ENCODE measurements at places on chromosomes 12 and 14. TPM values are rescaled to one million over a fixed set of nuclear protein-coding genes. Genes with fewer than 3 reads are reported as not detected.

DNA sequence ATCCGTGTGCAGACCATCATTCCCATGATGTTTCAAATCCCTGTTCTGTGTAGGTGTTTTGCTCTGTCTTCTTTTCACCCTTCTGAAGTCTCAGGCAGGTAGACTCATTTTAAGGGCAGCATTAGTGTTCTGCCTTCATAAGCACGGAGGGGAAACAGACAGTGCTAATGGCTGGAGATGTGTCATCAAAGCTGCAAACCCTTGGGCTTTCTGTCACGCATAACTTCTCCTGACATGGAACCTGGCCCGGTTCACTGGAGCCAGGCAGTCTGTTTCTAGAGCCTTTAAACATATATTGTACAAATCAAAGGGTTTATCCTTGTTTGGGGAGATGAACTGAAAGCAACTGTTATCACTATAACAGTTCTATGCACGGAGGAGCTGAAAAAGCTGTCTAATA is 141.4 kb downstream of the TMEM132D start:
- no peak overlapping the region for H3K27ac ChIP-seq
- peaks cover 2% of the 10 kb centered on the region for H3K36me3 ChIP-seq
- H3K4me1 ChIP-seq: peaks cover 2% of the 10 kb centered on the region
- no peak overlapping the region for H3K4me3 ChIP-seq

DNA sequence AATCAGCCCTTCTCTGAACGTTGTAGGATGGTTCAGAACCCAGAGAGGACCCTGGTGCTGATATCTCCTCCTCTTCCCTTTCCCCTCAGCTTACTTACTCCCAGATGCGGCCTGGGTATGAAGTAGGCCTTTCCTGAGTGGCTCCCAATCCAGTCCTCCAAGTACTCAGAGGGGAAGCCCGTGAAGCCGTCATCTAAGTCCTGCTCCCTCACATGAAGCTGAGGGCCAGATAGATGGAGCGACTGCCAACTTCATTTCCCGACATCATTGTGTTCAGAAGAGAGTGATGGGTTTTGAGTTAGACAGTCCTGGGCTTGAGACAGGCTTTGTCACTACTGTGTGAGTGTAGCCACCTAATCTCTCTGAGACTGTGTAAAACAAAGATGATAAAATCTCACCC is 2.7 kb downstream of the APOLD1 start:
- peaks cover 52% of the 10 kb centered on the region for H3K4me1 ChIP-seq
- DNase-seq: no peak
- peak overlapping the region; percentile 53 for H3K4me3 ChIP-seq

DNA sequence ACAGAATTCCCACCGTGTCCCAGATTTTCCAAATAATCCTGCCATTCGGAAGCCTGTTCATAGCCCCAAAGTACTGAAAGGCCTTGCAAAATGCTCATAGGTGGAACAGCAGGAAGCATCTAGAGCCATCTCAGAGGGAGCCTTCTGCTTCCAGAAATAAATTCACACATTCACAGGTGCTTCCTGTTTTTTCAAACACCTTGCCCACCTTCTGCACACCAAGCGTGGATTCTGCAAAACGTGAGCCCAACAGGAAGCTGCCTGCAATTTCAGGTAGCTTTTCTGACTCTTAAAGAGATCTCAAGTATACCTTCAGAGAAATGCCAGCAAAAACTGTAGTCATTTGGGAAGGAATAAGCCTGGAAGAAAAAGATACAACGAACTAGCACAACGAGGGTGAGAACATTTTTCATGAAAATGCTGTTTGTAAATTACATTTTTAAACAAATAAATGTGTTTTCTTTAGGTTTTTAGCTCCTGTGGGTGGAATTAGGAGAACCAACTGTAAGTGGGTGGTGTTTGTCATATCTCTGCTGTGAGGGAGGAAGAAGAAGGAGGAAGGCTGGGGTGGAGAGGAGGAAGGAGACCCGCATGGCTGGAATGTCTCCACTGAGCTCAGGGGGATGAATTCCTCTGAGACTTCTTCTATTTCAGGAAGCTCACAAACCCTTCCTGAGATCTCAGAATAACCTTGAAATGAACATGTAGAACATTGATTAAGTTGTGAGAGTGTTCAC is at the start of gene IFNG-AS1:
Gene IFNG-AS1 (plus strand): TSS at position 264 of the 737 bp plus-strand sequence.
- peaks cover 5% of the 10 kb centered on the region for H3K4me1 ChIP-seq
- H3K4me3 ChIP-seq: no peak within 1 kb of the TSS
- H3K27ac ChIP-seq: no peak within 1 kb of the TSS

GRCh38 chr12:68336889-68337303 is 4.7 kb upstream of the MDM1 start:
- H3K4me3 ChIP-seq: no peak overlapping the region
- H3K27ac ChIP-seq: no peak overlapping the region
- H3K27me3 ChIP-seq: no peaks in the 10 kb centered on the region
- DNase-seq: no peak

DNA sequence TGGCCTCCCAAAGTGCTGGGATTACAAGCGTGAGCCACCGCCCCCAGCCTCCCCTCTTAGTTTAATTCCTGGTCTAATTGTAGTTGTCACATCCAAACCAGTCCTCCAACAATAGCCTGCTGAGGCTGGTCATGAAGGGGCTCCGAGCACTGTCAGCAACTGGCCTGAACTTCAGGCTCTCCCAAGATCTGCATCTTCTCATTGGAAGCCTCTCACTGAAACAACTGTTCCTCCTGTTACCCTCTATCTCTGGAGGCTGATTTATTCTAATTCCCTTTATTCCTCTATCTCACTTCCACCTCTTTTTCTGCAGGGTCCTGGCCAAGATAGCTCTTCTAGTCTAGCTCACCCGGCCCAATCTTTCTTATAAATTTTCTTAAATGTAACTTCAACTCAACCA is 89.4 kb downstream of the DUSP16 start:
- no peak for DNase-seq
- H3K4me3 ChIP-seq: no peak overlapping the region
- peaks cover 20% of the 10 kb centered on the region for H3K36me3 ChIP-seq
- H3K27me3 ChIP-seq: no peaks in the 10 kb centered on the region
- H3K27ac ChIP-seq: no peak overlapping the region

DNA sequence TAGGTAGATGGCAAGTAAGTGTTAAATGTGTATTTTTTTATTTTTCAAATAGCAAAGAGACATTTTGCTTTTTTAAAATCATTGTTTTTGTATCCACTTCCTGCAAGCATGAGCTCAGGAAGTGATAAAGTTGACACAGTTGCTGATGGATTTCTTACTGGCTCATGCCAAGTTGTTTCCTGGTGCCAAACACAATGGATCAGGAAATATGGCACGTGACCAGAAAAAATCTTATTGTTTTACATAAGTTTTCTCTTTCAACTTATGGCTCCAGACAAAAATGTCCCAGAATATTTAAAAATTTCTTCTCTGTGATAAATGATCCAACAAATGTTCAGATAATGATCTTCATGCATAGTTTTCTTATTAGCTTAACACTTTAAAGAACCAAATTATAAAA is 1279.1 kb upstream of the FLRT2 start:
- no peak for DNase-seq
- H3K27me3 ChIP-seq: no peaks in the 10 kb centered on the region
- H3K27ac ChIP-seq: no peak overlapping the region
- no peak overlapping the region for H3K4me3 ChIP-seq
- no peaks in the 10 kb centered on the region for H3K36me3 ChIP-seq

- H3K27ac ChIP-seq: no peak overlapping the region
- H3K4me1 ChIP-seq: no peaks in the 10 kb centered on the region
- peaks cover 8% of the 10 kb centered on the region for H3K27me3 ChIP-seq
- no peak for DNase-seq
These were observed 220.0 kb downstream of the NEDD1 start for GRCh38 chr12:97127061-97127460.

DNA sequence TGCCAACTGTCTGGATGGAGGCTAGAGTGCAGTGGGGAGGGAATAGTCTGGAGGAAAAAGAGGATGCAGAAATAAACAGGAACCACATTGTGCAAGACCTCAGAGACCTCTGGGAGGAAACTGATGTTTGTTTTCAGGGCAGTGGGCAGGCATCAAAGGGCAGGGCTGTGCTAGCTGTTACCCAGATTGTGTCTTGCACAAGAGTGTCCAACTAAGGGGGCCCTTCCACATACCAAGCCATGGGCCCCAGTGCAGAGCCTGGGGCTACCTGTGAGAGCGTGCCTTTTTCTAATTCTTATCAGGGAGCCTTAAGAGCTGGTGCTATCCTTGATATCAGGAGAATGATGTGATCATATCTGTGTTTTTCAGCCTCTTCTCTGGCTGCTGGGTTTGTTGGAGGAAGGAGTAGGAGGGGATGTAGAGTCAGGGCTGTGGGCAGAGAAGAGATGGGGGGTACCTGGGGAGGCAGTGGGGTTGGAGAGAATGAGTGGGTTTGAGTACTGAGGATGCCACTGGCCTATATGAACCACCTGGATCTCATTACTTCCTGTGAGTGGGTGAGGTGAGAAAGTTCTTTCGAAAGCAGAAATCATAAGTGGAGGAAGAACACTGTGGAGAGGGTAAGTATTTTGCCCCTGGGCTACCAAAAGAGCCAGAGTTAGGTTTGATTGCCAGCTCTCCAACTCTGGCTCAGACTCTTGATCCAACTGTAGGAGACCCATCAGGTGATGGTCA is 259.2 kb upstream of the CRY1 start:
- no peak for DNase-seq
- no peak overlapping the region for H3K27ac ChIP-seq
- H3K4me3 ChIP-seq: no peak overlapping the region
- peaks cover 19% of the 10 kb centered on the region for H3K27me3 ChIP-seq
- H3K4me1 ChIP-seq: no peaks in the 10 kb centered on the region

- H3K4me1 ChIP-seq: peaks cover 49% of the 10 kb centered on the region
- H3K27me3 ChIP-seq: no peaks in the 10 kb centered on the region
- no peak overlapping the region for H3K4me3 ChIP-seq
- H3K36me3 ChIP-seq: peaks cover 6% of the 10 kb centered on the region
These were observed 152.4 kb downstream of the TSPAN9 start for GRCh38 chr12:3229577-3229976.

GRCh38 chr14:59018978-59019377 is 169.5 kb upstream of the DAAM1 start:
- H3K4me1 ChIP-seq: peaks cover 7% of the 10 kb centered on the region
- no peak overlapping the region for H3K4me3 ChIP-seq
- no peaks in the 10 kb centered on the region for H3K27me3 ChIP-seq
- H3K27ac ChIP-seq: no peak overlapping the region

- H3K27me3 ChIP-seq: peaks cover 29% of the 10 kb centered on the region
- no peaks in the 10 kb centered on the region for H3K4me1 ChIP-seq
- no peak within 1 kb of the TSS for H3K4me3 ChIP-seq
- no peak within 1 kb of the TSS for H3K27ac ChIP-seq
- no peaks in the 10 kb centered on the region for H3K36me3 ChIP-seq
These were observed at the start of gene SRRM4 for GRCh38 chr12:118981285-118982211. SRRM4 (plus strand) TSS chr12:118981541; CDS start chr12:118981883, 342 bp downstream.

- H3K27me3 ChIP-seq: peaks cover 8% of the 10 kb centered on the region
- no peak for DNase-seq
- H3K27ac ChIP-seq: no peak overlapping the region
These were observed 92.6 kb downstream of the EMP1 start for GRCh38 chr12:13288937-13289652.

DNA sequence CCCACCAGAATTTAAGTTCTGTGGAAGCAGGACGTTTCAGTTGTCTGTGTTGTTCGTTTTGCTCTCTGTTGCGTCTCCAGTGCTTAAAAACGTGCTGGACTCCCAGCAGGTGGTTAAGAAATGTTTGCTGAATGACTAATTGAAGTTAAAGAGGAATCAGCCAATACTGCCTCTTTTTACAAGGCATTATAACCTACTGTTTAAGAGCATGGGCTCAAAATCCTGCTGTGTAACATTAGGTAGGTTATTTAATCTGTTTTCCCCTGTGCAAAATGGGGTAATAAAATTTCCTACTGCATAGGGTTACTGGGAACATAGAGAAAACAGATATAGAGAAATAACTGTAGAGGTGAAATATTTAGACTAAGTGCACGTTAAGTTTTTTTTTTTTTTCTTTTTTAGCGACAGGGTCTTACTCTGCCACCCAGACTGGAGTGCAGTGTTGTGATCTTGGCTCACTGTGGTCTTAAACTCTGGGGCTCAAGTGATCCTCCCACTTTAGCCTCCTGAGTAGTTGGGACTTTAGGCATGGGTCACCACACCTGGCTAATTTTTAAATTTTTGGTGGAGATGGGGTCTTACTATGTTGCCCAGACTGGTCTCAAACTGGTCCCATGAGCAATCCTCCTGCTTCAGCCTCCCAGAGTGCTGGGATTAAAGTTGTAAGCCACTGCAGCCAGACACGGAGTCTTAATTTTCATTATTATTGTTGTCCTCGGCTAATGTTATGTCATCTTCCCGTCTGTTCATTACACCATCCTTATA is 139.4 kb upstream of the PRICKLE1 start:
- peaks cover 26% of the 10 kb centered on the region for H3K4me1 ChIP-seq
- DNase-seq: no peak
- no peak overlapping the region for H3K27ac ChIP-seq

DNA sequence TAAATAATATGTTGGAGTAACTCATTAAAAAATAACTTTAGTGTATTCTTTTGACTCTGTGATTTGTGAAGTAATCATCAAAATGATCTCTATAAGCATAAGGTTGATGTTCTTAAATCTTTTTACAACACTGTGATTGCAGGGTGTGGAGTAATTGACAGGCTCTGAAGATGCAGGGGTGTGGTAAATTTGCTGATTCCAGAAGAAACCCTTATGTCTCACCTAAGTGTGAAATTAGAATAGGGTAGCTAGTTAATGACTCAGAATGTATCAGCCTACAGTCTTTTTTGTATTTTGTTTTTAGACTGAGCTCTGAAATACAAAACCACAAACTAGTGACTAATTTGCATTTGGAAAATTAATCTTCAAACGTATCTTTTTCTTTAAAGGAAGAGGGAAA is 5.9 kb downstream of the PRPF39 start:
- H3K27me3 ChIP-seq: no peaks in the 10 kb centered on the region
- DNase-seq: no peak
- H3K4me1 ChIP-seq: peaks cover 63% of the 10 kb centered on the region
- no peak overlapping the region for H3K4me3 ChIP-seq

- H3K27ac ChIP-seq: no peak overlapping the region
- H3K4me1 ChIP-seq: peaks cover 27% of the 10 kb centered on the region
- DNase-seq: no peak
- no peak overlapping the region for H3K4me3 ChIP-seq
- H3K27me3 ChIP-seq: no peaks in the 10 kb centered on the region
- peaks cover 8% of the 10 kb centered on the region for H3K36me3 ChIP-seq
These were observed 88.9 kb downstream of the MSRB3 start for GRCh38 chr12:65367396-65367795.

- H3K4me3 ChIP-seq: no peak overlapping the region
- DNase-seq: peak; percentile 85
- H3K36me3 ChIP-seq: peaks cover 1% of the 10 kb centered on the region
- H3K27me3 ChIP-seq: peaks cover 12% of the 10 kb centered on the region
- no peak overlapping the region for H3K27ac ChIP-seq
- H3K4me1 ChIP-seq: peaks cover 13% of the 10 kb centered on the region
These were observed 38.6 kb upstream of the FBRSL1 start for GRCh38 chr12:132451172-132451835.

Gene CLEC7A
- not detected for total RNA-seq

Gene PLEKHG7
- total RNA-seq: not detected

Gene TMEM263
- total RNA-seq: 139 TPM

Gene HPD
- not detected for total RNA-seq

Gene DDX11
- total RNA-seq: 26.6 TPM

Gene MYF5
- not detected for total RNA-seq

Gene ABCC9
- total RNA-seq: 1.8 TPM

Gene PCED1B
- total RNA-seq: 3.8 TPM

Gene KLRB1
- total RNA-seq: not detected

All from chondrocyte (in vitro differentiated cells).